Amniotic stem cell (primary cell): ENCODE measurements at places on chromosomes 16 and 17.

GRCh38 chr17:79613195-79613772, 2.4 kb upstream of the RBFOX3 start:
- DNase-seq = no peak

- no peak for DNase-seq
Measured at GRCh38 chr17:82300707-82301270, 16.6 kb downstream of the CD7 start.

GRCh38 chr17:66514227-66514806, 211.9 kb downstream of the PRKCA start:
- no peak for DNase-seq

DNA sequence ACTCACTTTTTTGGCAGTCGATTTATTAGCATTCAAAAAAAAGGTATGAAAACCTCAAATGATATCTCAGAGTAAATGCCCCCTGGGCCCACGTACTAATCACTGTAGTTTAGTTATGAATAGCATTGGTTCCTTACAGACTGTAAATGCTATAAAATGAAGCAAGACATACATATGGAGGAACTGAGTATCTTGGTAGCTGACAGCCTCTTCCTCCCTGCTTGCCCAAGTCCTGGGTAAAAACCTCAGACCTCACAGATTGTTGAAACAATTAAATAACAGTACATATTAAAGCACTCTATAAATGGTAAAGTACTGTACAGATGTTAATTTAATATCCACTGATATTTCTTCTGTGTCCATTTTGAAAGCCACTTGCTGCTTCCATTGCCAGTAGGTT, 33.2 kb upstream of the ABCC11 start:
- no peak for DNase-seq

- no peak for DNase-seq
Measured at GRCh38 chr17:16999931-17000625, 28.2 kb upstream of the TNFRSF13B start.

- DNase-seq = peak; percentile 30
Measured at GRCh38 chr17:55348749-55349354, 72.8 kb downstream of the MMD start.

GRCh38 chr17:70987867-70988340, 818.6 kb downstream of the KCNJ2 start:
- DNase-seq = no peak

GRCh38 chr17:68539548-68540467, 27.6 kb downstream of the PRKAR1A start:
- no peak for DNase-seq

DNA sequence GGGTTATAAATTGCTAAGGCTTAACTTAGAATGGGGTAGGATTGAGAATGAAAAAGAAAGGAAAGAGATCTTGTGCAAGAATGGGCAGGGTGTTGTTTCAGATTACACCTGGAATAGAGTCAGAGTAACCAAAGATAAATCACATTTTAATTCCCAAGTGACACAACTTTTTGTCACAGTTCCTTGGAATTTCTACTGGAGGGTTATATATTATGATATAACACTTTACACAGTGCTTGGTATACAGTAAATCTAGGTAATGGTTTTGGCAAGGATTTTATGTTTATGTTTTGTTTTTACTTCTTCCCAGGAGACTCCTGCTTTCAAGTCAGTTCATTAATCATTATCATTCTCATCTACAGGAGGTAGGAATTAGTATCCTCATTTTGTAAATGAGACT, 115.7 kb upstream of the KCNJ16 start:
- DNase-seq = no peak

DNA sequence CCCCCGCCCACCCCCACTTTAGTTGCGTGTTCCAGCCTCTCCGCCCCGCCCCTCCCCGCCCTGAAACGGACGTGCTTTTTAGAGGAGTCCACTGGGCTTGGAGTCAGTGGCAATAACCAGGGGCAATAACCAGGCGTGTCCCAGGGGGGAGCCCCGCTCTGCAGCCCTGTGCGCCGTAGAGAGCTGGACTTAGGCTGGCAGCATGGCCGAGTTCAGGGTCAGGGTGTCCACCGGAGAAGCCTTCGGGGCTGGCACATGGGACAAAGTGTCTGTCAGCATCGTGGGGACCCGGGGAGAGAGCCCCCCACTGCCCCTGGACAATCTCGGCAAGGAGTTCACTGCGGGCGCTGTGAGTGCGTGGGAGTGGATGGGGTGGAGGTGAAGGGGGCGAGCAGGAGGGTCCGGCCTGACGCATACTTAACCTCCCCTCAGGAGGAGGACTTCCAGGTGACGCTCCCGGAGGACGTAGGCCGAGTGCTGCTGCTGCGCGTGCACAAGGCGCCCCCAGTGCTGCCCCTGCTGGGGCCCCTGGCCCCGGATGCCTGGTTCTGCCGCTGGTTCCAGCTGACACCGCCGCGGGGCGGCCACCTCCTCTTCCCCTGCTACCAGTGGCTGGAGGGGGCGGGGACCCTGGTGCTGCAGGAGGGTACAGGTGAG, at the start of gene ALOX15B:
Gene ALOX15B (plus strand): TSS at position 106 of the 657 bp plus-strand sequence. CDS start 97 bp downstream, at position 203.
- DNase-seq = no peak

GRCh38 chr16:88437367-88437964, 15.6 kb upstream of the ZFPM1 start:
- DNase-seq = no peak

DNA sequence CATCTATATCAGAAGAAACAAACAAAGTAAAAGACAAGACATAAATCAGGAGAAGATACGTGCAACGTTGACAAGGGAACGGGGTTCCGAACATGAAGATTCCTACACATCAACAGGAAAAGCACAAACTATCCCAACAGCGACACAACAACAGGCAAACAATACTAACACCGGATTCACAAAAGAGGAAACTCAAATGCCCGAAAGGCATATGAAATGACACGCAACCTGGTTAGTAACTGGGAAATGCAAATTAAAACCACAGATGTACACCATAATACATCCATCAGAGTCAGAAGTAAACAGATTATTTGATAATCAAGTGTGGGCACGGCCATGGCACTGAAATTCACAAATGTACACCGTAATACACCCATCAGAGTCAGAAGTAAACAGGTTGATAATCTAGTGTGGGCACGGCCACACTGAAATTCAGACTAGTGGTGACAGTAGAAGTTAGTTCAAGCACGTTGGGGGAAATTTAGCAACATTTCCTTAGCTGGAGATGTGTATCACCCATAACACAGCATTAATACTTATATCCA, 171.9 kb upstream of the RPH3AL start:
- DNase-seq = no peak

DNA sequence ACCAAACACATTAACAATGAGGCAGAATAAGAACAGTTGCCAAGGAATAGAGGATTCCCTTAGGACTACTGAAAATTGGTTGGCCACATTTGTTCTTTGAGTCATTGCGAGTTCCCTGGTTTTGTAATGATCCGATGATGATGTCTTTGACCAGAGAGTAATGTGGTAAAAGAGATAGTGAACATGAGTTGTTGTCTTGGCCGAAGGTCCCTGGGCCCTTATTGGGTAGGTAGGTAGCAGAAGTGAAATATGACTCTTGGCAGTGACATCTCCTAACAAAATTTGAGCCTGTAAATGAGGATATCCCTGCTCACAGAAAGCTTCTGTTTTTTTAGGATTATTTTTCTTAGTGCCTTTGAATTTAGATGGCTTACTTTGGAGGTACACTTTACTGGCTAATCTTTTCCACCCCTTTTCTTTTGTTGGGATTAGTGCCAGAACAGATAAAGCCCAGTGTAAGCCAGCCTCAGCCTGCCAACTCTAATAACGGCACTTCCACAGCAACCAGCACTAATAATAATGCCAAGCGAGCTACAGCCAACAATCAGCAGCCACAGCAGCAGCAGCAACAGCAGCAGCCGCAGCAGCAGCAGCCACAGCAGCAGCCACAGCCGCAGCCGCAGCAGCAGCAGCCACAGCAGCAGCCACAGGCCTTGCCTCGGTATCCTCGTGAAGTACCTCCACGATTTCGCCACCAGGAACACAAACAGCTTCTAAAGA, 47.2 kb downstream of the TNRC6A start:
- DNase-seq = no peak

- DNase-seq = no peak
Measured at GRCh38 chr17:43614561-43614960, 47.2 kb downstream of the MEOX1 start.

- peak; percentile 85 for DNase-seq
Measured at GRCh38 chr16:84806256-84806889, 13.4 kb upstream of the CRISPLD2 start.

DNA sequence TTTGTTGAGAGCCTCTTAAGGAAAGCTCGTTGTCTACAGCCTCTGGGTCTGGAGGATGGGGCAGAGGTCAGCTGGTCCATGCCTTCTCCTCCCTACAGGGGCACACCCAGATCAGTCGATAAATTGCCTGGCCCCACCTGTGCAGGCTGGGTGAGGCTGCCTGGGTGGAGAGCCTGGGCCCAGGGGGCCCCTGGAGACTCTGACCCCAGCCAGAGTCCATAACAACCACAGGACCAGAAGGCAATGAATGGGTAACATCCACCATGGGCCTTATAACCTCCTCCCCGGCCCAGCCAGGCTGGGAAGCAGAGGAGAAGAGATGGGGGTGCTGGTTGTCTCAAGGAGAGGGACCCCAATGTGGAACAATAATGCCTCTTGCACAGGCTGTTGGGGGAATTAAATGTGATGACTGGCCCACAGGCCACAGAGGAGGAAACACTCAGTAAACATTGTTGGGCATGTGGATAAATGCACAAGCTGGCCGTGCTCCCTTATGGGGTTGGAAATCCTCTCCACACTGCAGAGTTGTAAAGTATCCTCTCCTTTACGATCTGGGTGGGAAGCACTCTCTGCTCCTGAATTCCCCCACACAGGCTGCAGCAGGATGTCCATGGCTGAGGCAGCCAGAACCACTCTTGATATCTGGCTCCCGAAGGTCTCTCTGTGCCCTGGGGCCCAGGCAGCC, 56.7 kb upstream of the TOB1 start:
- no peak for DNase-seq

DNA sequence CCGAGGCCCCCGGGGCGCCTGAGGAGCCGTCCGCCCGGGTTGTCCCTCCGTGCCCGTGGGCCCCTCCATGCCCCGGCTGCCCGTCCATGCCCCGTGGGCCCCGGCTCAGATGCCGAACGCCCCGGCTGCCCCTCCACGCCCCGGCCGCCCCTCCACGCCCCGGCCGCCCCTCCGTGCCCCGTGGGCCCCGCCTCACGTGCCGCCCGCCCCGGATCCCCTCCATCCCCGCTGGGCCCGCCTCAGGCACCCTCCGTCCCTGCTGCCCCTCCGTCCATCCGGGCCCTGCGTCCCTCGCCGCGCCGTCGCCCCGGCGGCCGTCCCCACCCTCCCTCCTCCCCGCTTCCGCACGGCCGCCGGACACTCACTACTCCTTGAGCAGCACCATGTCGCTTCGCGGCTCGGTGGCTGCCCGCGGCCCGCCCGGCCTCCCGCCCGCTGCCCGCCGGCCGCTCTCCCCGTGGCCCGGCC, 382 bp downstream of the PITPNA start:
- no peak for DNase-seq

- DNase-seq = no peak
Measured at GRCh38 chr17:13825526-13826040, 223.9 kb upstream of the HS3ST3A1 start.

DNA sequence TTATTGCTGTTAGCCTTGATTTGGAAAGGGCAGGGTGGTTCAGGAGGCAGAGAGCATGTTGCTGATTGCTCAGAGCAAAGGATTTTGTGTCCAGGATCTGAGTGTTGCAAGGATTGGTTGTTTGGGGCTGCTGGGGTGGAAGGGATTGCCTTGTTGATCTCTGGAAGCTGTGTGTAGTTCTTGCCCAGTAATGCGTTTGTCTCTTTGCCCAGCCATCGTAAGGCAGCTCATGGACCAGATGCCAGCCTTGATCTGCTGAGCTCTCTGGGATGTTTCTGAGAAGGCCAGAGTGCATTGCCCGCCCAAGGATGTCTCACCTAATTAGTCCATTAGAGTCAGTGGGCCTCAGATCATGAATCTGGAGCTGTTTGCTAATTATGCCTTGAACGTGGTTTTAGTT, 33.6 kb downstream of the NKD1 start:
- no peak for DNase-seq

DNA sequence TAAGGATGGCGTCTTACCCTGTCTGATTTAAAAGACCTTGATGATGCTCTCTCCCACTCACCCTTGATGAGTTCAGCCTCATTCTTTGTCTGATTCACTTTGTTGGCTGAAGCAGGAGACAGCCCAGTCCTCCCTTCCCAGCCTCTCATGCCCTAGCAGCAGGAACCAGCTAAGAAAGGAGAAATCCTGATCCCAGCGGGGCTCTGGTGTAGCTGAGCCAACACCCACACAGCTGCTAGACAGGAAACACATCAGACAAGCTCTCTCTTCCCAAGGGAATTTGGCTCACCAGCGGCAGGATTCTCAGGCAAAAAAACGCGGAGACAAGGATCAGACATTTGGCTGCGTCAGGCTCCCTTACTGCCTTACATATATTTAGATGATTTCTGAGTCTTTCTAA, 211.5 kb downstream of the CDH11 start:
- DNase-seq = no peak

DNA sequence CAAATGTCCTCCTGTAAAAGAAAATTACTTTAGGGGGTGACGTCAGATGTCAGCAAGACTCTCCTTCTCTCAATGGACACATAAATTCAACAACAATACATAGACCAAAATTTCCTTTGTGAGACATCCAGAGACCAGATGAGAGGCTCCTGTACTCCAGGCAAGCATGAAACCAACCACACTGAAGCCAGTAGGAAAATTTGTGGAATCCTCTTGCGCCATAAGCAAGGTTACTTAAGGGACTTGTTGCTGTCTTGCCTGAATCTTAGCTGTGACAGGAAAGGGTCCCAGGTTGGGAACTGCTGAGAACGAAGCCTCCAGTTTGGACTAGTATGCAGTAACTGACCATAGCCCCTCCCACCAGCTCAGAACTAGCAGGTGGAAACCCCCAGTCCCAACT, 56.0 kb downstream of the CEP112 start:
- no peak for DNase-seq

- DNase-seq = no peak
Measured at GRCh38 chr16:73916829-73917594, 379.6 kb upstream of the PSMD7 start.

- DNase-seq = no peak
Measured at GRCh38 chr17:61813211-61813610, 50.1 kb downstream of the BRIP1 start.

GRCh38 chr17:77556383-77557061, 402.0 kb upstream of the TNRC6C start:
- DNase-seq = no peak

GRCh38 chr16:56815721-56816120, 49.3 kb upstream of the SLC12A3 start:
- no peak for DNase-seq

DNA sequence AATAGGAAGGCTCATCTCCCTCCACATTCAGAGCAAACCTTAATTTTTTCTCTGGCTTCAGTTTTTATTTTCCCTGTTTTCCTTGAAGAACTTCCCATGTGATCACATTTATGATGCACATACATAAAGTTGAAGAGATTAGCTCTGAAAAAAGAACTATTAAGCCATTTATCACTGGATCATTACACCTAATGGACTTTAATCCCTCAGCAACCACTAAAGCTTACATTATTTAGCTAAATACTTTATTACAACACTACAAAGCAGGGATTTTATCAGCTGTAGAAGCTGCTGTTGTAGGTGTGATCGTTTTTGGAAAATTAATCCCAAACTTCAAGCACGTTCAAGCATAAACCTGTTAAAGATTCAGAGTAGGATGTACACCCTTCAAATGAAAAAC, 21.1 kb downstream of the SMYD4 start:
- DNase-seq = no peak

- DNase-seq = no peak
Measured at GRCh38 chr17:39716879-39717536, 13.3 kb downstream of the MIEN1 start.
